Astrocyte of the hippocampus (primary cell): ENCODE measurements at places on chromosomes 12 and 14.

DNA sequence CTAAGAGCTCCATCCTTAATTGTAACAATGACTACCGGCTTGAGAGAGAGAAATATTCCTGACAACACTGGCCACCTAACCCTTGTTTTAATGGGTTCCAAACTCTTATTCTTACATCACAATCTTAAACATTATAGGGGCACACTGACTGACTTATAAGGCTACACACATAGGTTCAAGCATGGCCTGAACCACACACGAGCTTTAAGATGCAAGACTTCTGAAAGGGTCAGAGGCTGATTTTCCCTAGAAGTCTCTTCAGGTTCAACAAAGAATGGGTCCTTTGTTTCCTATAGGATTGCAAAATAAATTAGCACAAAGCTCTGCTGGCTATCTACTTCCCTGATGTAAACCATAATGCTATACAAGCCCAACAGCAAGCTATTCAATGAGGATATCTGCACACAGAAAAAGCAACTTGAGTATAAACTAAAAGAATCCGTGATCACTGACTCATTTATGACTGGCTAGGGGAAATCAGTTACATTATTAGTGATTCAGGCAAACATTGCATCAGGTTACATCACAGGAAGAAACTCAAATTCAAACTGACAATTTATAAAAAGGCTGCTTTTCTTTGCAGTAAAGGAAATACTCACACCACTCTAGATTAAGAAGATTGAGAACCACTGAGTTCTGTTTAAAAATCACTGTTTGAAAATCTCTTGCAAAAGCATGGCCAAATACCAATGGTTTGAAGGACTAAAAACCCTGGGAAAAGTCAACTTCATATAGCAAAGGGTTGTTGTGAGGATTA is 8.5 kb downstream of the BTG1 start:
- peak; percentile 59 for DNase-seq

DNA sequence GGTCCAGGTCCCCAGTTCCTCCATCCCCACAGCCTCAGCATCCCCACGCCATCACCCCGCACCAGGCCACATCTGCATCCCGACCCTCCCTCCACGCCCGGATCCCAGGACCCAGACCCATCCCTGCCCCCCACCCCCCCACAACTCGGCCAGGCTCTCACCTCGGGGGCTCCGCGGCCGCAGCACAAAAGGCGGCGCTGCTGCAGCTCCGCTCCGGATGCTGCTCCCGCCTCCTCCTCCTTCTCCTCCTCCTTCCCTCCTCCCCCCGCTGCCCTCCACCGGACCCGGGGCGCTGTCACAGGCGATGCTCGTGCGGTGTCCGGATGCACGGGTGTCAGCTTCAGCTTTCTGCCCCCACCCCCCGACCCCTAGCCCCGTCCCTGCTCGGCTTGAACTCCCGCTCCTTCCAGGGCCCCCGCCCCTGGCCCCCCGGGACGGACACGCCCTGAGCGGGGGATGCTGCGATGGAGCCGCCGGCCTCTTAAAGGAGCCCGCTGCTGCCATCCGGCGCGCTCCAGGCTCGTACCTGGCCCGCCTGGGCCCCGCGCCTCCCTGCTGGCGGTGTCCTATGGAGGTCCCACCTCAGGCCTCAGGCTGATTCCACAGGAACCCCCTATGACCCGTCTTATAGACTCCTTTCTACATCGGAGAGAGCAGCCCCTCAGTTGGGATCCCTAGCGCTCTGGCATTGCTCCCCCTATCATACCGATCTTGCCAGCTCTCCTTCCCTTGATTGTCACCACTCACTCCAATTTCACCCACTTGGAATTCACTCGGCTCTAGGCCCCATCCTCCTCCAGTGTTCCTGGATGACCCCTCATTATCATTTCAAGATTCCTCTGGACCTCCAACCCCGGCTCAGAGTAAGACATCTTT is at the start of gene MAP3K12:
TSS of gene MAP3K12 (minus strand) at position 193 of the 876 bp plus-strand sequence. CDS start 12,067 bp downstream, outside the sequence.
- peak; percentile 79 for DNase-seq

DNA sequence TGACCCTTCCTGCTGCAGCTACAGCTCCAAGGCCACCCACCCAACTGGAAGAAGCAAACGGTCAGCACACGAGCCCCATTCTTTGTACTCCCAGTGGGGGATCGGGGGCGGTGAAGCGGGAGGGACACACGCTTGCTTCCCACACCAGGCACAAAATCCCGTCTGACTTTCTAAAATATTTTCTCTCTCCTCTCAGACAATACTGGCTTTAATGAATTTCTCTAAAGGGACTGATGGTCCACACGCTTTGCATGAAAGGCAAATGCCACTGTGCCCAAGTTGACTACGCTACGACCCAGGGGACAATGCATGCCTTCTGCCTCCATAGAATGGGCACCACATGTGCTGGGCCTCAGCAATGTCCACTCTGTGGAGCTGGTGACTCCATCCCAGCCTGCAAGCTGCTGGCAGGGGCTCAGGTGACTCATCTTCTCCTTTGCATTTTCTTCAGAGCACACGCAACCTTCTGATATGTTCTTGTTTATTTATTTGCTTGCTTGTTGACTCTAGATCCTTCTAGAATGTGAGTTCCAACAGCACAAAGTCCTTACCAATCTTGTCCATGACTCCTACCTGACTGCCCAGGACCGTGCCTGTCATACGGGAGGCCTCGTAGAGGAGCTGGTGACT is 15.6 kb downstream of the SYNE3 start:
- peak; percentile 91 for DNase-seq

DNA sequence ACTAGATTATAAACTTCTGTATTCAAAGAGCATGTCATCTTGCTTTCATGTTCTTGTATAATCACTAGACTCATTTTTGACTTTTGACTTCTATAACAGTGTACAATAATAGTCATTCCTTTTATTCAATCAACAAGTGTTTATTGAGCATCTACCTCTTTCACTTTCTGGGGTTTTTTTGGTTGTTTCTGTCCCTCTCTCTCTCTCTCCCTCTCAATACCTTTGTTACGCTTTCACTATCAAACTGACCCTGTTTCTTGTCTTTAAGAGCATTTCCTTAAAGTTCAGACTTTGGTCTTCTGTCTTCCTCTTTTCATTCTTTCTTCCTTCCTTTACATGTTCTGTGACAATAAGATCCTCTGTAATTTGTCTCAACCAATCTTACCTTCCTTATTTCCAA is 49.5 kb downstream of the GPR137C start:
- no peak for DNase-seq

DNA sequence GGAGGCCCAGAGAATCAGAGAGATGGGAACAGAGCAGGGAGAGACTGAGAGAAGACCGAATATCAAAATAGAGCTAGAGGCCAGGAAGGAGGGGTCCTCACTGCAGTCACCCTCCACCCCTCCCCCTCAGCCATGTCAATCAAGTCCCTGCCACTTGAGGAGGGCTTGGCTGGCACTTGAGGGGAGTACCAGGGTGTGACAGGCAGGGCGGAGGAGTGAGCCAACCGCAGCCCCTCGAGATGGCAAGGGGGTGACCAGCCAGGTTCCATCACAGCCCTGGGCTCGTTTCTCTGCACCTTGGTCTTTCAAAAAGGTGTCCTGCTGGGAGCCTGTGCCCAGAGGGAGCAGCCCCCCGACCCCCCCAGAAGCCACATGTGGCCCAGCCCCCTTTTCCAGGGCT is 4.2 kb downstream of the AQP5 start:
- DNase-seq = no peak

DNA sequence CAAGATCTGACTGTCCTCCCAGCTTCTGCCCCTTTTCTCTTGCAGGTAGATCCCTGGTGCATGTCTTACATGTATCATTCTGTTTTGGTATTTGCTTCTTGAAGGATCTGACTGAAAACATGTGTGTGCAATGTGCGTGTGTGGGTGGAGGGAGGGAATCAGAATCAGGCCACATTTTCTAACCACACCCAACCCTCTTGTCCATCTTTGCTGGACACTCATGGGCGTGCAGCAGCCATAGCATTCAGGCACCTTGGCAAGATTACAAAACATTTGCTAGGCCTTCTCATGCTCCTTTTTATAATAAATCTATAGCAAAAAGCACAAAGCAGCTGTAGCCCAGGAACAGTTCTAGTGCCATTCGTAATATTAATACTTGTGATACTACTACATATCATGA is 233.6 kb upstream of the E2F7 start:
- no peak for DNase-seq

GRCh38 chr14:94562022-94562421 is 780 bp downstream of the SERPINA4 start:
- no peak for DNase-seq

- no peak for DNase-seq
Measured at GRCh38 chr14:88625671-88626070, 62.8 kb downstream of the ZC3H14 start.

DNA sequence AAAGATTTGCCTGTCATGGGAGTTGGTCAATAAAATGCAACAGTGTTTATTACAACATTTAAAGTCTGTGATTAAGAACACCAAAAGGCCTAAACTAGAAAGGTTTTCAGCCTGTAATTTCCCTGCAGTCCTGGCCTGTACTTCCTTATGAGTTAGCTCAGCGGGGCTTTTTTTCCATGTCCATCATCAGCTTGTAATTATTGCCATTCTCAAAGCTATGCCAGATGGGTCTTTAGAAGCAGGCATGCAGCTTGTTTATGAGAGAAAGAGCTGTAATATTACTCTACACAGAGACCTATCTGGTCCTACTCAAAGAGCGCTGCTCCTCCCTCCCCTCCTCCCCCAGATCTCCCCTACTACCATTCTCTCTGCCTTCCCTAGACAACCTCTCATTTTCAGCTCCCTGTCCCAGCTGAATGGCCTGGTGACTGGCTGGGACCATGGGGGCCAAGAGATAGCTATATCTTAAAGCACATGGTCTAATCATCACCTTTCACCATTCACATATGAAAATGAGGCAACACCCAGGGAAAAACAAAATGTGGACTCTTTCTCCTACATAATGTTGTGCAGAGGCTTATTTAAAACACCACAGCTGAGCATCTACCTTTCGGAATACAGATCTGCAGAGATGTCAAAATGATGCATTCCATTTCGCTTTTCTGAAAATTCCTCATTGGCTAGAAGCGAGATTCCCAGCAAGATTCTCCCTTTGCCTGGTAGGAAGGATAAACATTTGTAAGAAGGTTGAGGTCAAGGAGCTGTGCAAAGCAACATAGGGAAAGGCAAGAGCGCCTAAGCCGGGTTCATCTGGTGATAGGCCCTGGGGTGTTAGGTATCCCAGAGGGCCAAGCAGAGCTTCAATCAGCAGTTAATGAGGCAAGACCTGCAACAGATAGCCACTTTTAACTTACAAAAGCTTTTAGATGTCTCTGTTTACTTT is 209.7 kb upstream of the CDKN3 start:
- no peak for DNase-seq

- DNase-seq = no peak
Measured at GRCh38 chr12:52795694-52796428, at the start of gene KRT3. Gene KRT3 (minus strand): TSS chr12:52796117. CDS start chr12:52796042, 75 bp downstream.

GRCh38 chr12:64658892-64659481 is 48.7 kb downstream of the RASSF3 start:
- DNase-seq = no peak

- no peak for DNase-seq
Measured at GRCh38 chr14:54219261-54220070, 177.3 kb upstream of the CDKN3 start.

- no peak for DNase-seq
Measured at GRCh38 chr12:50375802-50376201, 20.6 kb downstream of the FAM186A start.

GRCh38 chr12:11812586-11813437 is 163.3 kb downstream of the ETV6 start:
- DNase-seq = peak; percentile 79

DNA sequence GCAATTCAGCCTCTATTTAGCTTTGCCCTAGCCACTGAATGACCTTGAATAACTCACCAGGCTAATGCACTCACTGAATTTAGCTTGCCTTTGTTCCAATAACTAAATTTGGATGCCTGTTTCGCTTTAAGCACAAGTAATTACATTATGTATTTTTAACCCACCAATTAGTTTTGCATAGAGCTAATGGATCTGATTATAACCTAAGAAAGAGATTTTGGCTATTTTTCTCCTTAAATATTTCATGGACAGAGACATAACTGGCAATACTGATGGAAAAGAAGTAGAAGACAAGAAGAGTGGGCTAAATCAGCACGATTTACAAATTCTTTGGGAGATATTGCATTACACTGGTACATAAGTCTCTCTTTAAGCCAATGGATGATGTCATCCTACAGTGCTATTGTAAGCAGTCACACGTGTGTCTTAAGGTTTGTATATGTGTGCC is 85.7 kb downstream of the AKAP6 start:
- no peak for DNase-seq

DNA sequence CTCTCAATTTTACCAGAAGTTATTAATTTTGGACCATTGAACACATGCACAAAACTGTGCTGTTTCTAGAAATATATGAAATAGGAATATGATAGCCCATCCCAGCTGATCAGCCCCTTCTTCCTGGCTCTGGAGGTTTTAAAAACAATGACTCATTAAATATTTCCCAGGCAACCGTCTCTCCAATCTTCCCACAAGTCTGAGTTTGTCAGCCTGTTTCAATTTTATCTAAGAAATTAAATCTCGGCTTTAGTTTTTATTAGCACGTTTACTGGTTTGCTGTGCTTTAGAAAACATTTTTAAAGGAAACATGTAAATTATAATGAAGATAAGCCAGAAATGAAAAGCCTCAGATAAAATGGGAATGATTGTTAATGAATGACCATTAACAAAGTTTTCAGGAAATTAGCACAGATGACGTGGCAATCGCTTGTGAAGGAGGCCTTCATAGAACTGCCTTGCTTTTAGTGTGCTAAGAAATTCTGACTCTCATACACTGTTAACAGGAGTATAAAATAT is 89.3 kb upstream of the RAP1B start:
- DNase-seq = peak; percentile 74

GRCh38 chr14:23613242-23614070 is 22.7 kb upstream of the DHRS2 start:
- DNase-seq = no peak

DNA sequence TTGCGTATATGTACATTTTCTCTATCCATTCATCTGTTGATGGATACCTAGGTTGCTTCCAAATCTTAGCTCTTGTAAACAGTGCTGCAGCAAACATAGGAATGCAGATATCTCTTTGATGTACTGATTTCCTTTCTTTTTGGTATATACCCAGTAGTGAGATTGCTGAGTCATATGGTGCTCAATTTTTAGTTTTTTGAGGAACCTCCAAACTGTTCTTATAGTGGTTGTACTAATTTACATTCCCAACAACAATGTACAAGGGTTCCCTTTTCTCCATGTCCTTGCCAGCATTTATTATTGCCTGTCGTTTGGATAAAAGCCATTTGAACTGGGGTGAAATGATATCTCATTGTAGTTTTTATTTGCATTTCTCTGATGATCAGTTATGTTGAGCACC is 44.3 kb downstream of the PELI2 start:
- DNase-seq = no peak

DNA sequence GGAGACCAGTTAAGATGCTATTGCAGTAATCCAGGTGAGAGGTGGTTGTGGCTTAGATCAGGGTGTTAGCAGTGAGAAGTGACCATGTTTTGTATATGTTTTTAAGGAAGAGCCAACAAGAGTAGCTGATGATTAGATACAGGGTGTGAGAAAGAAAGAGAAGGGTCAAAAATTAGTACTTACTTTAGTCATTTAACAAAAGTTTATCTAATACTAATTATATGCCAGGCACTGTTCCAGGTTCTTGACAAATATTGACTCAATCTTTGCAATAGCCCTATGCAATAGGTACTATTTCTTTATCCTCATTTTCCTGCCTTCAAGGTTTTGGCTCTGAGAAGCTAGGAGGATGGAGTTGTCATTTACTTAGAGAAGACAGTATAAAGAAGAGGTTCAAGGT is 70.2 kb downstream of the SSPN start:
- DNase-seq = no peak

GRCh38 chr12:96218989-96219678 is 25.0 kb downstream of the ELK3 start:
- DNase-seq = no peak

- no peak for DNase-seq
Measured at GRCh38 chr12:127399451-127399850, 867.5 kb upstream of the TMEM132C start.

- DNase-seq = no peak
Measured at GRCh38 chr12:6632026-6632983, 3.5 kb downstream of the LPAR5 start.
